ENCODE measurements at places on chromosomes 7 and 10. TPM values are rescaled to one million over a fixed set of nuclear protein-coding genes. Genes with fewer than 3 reads are reported as not detected.
A peak's percentile ranks its signal among the peaks of the same experiment; 100 is the strongest.

DNA sequence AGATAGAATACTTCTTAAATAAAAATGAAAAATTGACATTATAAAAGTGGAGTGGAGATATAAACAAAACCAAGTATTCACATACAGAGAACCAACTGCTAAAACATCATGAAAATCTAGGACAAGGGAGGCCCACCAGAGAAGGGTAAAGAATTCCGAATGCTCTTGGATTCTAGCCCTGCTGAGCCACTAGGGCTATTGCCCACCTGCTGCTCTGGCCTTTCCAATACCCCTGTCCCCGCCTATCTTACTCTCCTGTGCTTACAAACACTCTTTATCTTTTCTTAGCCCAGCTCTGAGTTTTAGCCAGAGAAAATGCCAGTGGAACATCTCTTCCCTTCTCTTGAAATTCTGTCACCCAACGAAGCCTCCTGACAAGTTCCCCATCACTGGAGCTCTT lies 100.3 kb downstream of the MACC1 start:
- no peak for DNase-seq

The OR13A1 gene
- polyA plus RNA-seq: not detected

The PRSS37 gene
- polyA plus RNA-seq: not detected

DNA sequence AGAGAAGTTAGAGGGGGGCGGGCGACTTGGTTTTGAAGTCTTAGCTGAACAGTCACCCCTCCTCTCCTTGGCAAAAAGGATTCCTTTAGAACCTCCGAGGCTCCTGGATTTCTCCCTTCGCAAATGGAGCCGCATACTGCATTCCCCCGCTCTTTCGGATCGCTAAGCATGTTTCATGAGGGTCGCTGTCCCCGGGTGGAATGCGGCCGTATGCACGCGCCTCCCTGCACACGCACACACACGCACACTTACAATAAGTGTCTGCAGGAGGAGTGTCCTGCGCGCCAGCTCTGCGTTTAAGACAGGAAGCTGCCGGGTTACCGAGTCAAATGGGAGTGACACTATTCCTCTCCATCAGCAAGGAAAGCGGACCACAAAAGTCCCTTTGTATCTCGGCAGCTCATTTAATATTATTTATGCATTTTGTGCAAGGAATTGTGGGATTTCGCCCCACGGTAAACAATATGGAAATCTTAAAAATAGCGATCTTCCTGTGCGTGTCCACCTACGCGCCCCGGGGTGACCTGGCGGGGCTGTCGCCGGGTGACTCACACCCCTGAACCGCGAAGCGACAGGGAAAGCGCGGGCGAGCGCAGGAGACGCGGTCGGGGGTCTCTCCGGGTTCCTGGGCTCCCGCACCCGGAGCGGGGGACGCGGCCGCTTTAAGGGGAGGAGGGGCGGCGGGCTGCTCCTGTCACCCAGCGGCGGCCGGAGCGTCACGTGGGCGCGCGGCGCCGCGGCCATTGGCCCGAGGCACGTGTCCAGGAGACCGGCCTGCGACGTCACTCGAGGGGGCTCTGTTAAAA lies 988 bp upstream of the EN2 start:
- peak; percentile 82 for DNase-seq

- DNase-seq: no peak
These were observed 39.4 kb downstream of the CSGALNACT2 start for GRCh38 chr10:43177595-43177994.

The SUPV3L1 gene
- polyA plus RNA-seq: 27.9 TPM
